GM10248 (cell line): ENCODE measurements at places on chromosomes 6 and 20.

DNA sequence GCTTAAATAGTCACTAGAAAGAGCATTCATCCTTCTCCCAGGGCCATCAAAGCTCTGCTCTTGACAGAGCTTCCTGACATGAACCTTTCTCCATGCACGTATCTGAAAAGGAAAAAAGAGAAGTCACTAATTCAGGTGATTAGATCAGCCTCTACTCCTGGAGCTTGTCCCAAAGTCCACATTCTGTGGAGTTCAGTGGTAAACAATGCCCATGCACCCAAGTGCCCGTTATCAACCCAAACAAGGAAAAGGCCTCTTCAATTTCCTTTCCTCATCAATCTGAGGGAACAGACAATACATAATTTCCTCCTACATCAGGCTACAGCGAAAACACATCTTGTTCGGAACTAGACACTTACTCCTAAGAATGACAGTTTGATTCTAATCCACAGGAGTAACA lies 129.2 kb upstream of the PCSK2 start:
- no peak for DNase-seq

DNA sequence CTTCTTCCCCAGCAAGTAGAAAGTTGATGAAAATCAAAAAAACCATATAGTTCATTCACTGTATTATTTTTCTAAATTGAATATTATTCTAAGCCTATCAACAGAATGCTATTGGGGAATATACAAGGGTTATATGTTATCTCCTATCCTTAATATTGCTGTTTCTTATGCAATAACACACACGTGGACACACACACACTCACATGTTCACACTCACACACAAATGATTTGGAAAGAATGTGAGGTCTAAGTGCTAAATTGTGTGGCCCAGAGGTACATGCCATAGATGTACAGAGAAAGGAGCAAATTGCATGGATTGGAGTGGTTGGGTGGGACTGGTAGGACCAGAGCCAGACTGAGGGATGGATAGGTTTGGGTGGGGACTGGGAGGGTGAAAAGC lies 45.1 kb downstream of the RIOK1 start:
- no peak for DNase-seq

DNA sequence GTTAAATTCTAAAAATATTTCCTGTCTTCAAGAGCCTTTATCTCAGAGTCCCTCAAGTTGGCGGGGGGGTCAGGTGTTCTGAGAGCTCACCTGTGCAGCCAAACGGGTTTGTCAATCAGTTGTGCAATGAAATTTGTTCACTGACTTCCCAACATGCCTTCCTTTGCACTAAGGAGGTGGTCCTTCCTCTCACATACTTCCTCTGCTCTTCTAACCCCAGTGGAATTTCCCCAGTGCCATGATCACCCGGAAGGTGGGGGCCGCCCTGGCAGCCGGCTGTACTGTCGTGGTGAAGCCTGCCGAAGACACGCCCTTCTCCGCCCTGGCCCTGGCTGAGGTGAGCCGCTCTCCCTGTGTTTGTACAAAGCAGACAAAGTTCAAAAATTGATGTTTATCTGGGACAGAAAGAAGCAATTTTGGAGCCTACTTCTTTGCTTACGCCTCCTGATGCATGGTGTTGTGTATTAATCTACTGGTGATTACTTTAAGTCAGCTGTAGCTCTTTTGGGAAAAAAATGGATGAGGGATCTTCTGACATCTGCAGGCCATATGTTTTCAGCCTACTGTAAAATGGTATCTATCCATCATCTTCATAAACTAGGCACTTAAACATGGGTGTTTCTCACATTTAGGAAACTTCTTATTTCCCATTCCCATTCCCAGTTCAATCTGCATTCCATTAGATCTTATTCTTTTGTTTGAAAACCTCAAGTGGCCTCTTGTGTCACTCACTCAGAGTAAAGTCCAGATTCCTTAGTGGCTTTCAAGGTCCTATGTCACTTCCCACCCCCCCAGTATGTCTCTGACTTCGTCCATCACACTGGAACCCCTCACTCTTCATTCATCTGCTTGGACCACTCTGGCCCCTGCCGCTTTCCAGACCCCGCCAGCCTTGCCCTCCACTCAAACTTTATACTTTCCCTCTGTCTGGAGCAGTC lies 10.1 kb downstream of the ALDH5A1 start:
- no peak for DNase-seq

DNA sequence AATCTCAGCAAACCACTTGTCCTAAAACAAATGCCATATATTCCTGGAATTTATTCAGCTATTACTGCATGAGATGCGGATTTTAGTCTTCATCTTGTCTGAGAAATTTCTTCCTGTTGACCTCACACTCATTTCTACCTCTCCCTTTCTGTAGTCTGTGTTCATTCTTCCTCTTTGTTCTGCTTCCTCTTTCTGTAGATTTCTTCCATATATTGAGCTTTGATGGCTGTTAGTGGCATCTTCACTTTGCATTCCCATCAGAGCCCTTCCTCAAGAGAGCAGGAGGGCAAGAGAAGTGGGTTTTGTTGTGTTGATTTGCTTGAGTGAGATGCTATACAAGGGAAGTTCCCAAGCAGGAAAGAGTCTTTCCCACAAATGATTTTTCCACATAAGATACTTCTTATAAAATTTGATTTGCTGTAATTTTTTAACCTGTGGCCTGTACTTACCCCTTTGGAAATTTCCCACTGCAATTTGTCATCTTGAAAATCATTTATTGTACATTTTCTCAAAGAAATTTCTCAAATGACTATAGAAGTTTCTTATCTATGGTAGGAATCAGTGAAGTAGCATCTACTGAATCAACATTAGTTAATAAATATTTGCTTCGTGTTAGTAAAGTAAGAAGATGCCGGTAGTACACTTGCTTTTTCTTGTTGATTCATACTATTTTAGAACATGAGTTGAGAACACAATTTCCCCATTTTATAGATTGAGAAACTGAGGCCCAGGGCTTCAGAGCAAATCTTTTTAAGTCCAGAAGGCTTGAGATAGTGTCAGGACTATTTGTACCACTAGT lies 43.8 kb downstream of the MAP3K4 start:
- peak; percentile 19 for DNase-seq

DNA sequence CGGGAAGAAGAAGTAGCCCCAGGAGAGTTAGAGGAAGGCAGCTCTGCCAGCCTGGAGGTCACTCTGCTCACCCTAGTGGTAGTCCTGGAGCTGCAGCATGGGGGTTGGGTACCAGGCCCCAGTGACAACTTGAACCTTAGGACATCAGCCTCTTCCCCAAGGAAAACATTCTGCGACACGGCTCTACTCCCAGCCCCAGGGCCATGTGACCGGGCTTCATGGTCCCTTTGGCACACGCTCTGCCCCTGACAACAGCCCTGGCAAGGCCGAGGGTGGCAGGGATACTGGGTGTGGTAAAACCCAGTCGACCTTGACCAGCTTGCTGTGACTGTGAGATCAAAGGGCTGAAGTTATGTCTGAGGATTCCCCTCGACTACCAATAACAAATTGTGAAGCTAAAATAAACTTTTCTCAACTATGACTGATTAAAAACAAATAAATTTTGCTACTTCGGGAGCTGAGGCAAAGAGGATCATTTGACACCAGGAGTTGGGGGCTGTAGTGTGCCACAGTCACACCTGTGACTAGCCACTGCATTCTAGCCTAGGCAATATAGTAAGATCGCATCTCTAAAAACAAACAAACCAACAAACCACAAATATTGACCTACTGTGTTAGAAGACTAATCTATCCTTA lies 24.4 kb upstream of the ARID1B start:
- DNase-seq = peak; percentile 48

GRCh38 chr6:44049989-44050871 lies 77.0 kb downstream of the MRPL14 start:
- no peak for DNase-seq

- no peak for DNase-seq
These were observed 50.8 kb upstream of the MCUR1 start for GRCh38 chr6:13865141-13865540.

- no peak for DNase-seq
These were observed 205.2 kb downstream of the BMP7 start for GRCh38 chr20:57061051-57061900.

DNA sequence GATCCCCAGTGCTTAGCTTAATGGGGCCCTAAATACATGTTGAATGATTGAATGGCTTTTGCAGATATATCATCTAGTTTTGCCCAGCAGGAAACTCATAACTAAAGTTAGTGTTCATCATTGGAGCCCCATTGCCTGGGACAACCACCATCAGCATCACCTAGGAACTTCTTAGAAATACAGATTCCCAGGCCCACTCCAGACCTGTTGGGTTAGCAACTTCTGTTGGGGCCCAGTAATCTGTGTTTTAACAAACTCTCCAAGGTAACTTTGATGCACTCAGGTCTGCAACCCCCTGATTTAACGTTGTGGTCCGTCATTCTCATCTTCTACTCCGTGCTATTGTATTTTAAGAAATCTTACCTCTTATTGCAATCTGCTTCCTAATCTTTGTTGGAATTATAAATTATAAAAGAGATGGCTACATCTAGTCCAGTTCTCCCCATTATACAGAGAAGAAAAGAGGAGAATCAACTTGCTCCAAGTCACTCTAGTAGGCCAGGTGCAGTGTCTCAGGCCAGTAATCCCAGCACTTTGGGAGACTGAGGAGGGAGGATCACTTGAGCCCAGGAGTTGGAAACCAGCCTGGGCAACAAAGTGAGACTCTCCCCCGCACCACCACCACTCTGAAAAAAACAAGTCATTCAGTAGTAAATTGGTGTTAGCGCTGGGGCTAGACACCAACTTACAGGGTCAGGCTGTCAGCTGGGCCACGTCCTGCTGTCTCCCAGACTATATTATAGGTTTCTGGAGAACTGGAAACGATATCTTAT lies 13.7 kb downstream of the FOXP4 start:
- DNase-seq = no peak

DNA sequence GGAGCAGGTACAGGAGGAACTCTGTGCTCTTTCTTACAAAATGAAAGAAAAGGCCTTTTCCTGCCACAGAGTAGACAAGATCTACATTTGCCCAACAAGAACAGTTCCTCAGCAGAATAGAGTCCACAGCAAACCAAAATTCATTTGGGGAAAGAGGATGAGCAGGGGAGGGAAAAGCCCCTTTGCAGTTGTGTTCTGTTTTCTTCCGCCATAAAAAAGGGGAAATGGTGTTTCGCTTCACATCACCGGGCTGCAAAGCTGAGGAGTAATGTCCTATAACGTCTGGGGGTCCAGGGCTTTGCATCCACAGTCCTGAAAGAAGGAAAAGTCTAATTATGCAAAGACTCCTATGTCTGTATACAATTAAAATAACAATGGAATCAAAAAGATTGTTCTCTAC lies at the start of gene GPR31:
TSS of gene GPR31 (minus strand) at position 118 of the 400 bp plus-strand sequence. CDS start 149 bp downstream, outside the sequence.
- no peak for DNase-seq

GRCh38 chr20:62274332-62274950 lies 28.4 kb upstream of the ADRM1 start:
- no peak for DNase-seq

DNA sequence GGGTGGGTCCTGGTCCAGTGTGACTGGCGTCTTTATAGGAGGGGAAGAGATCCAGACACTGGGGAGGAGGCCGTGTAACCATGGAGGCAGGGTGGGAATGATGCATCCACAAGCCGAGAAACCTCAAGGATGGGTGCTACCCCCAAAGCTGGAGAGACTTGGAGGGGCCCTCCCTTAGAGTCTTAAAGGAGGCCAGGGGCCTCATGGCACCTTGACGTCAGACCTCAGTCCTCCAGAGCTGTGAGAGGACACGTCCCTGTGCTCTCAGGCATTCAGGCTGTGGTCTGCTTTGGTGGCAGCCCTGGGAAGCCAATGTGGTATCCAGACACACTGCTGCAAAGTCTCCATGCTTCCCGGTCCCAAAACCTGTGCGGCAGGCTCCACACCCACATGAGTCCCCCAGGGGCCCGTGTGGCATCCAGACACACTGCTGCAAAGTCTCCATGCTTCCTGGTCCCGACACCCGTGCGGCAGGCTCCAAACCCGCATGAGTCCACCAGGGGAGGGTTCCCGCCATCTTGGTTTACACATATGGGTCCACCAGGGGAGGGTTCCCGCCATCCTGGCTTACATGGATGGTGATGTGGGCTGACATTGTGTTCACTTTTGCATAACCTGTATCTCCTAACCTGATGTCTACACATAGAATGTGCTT lies 278.0 kb downstream of the SMOC2 start:
- no peak for DNase-seq

DNA sequence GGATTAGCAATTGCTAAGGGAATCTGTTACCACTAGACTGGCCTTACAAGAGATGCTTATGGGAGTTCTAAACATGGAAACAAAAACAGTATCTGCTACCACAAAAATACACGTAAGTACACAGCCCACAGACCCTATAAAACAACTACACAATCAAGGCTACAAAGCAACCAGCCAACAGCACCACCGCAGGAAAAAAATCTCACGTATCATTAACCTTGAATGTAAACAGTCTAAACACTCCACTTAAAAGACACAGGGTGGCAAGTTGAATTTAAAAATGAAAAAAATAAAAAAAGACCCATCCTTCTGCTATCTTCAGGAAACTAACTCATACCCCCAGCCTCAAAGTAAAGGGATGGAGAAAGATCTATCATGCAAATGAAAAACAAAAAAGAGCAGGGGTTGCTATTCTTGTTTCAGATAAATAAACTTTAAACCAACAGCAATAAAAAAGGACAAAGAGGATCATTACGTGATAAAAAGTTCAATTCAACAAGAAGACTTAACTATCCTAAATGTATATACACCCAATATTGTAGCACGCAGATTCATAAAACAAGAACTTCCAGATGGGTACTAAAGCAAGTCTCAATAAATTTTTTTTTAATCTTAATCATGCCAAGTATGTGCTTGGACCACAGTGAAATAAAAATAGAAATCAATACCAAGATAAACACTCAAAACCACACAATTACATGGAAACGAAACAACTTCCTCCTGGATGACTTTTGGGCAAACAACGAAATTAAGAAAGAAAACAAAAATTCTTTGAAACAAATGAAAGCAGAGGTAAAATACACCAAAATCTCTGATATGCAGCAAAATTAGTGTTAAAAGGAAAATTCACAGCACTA lies 52.3 kb downstream of the RNGTT start:
- DNase-seq = no peak

DNA sequence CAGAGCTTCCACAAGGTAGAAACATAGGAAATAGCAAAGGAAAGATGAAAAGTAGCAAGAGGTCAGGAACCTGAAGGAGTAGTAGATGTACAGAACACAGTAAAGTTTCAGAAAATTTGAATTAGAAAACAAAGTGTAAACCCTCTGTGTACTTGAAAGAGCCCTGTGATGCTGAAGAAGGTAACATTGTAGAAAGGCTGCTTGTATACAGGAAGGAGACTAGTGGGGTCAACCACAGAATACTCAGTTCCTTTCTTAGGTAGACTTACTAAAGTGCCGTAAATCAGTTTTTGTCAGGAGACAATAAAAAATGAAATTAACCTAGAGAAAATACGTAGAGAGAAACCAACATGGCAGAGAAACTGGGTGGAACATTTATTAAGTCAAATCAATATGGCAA lies 149.7 kb downstream of the AIG1 start:
- DNase-seq = no peak

GRCh38 chr6:37456126-37456525 lies 23.1 kb downstream of the CMTR1 start:
- DNase-seq = no peak

GRCh38 chr6:53583451-53583850 lies 38.5 kb upstream of the GCLC start:
- DNase-seq = no peak

GRCh38 chr6:135624402-135625295 lies 127.1 kb upstream of the AHI1 start:
- DNase-seq = no peak
